ENCODE measurements at places on chromosomes 5 and 9.
A peak's percentile ranks its signal among the peaks of the same experiment; 100 is the strongest.

DNA sequence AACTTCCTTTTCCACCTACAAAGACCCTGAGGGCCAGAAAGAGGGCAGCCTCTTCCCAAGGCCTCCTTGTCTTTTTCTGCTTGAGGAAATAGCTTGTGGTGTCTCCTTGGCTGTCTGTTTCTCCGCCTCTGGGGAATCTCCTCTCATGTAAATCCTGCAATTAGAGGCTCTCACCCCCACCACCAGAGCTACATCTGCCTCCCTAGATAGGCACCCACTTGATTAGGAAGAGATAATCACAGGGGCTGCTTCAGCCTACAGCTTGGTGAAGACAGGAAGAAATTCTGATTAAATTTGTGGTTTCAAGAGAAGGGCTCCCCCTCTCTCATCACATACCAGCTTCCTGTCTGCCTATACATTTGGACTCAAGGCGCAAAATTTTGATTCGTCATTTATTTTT is 75.6 kb downstream of the TLR4 start:
- no peak for DNase-seq

- DNase-seq, result no peak
These were observed 31.5 kb downstream of the GAPVD1 start for GRCh38 chr9:125293134-125293533.

GRCh38 chr9:18682907-18683306 is 209.0 kb downstream of the ADAMTSL1 start:
- no peak for DNase-seq

DNA sequence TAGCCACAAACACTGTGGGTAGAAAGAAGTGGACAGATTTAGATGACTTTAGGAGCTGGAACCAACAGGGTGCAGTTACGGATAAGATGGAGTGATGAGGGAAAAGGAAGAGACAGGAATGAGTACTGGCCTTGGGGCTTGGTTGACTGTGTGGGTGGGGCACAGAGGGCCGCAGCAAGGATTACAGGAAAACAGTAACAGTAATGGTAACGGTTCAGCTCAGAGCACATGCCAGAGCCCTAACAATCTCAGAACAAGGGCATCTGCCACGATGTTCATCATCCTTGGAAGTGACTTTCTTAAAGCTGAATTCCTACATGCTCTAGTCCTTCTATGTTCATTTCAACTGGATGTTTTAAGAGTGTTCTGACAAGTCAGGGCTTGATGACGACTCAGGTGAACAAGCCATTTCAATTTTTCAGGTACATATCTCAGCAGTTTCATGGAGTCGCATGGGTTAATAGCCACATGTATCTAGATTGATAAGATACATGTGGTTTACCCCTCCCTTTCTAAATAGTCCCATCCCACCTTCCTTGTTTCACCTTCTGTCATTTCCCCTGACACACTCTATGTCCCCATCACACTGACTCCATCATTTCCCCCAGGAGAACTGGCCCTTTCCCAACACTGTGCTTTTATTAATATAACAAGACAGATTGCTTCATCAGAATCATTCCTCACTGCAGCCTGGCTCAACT is 65.0 kb downstream of the CEMIP2 start:
- DNase-seq, result no peak

GRCh38 chr5:178145965-178146820 is 7.5 kb downstream of the NHP2 start:
- no peak for DNase-seq

DNA sequence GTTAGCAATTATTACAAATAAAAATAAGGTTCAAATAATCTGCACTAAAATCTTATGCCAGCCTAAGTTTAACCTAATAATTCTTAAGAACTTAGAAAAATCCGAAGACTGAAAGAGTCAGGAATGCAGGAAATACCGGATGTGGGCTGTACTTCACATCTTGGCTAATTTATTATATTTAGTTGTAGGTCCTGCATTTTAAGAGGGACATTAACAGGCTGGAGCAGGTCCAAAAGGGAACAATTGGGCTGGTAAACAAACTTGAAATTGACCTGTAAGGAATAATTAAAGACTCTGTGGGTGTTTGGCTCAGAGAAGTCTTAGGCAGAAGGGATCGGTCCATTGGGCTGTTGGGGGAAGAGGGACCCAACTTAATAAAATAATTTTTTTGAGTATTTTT is 18.4 kb downstream of the GLRA1 start:
- DNase-seq, result no peak

DNA sequence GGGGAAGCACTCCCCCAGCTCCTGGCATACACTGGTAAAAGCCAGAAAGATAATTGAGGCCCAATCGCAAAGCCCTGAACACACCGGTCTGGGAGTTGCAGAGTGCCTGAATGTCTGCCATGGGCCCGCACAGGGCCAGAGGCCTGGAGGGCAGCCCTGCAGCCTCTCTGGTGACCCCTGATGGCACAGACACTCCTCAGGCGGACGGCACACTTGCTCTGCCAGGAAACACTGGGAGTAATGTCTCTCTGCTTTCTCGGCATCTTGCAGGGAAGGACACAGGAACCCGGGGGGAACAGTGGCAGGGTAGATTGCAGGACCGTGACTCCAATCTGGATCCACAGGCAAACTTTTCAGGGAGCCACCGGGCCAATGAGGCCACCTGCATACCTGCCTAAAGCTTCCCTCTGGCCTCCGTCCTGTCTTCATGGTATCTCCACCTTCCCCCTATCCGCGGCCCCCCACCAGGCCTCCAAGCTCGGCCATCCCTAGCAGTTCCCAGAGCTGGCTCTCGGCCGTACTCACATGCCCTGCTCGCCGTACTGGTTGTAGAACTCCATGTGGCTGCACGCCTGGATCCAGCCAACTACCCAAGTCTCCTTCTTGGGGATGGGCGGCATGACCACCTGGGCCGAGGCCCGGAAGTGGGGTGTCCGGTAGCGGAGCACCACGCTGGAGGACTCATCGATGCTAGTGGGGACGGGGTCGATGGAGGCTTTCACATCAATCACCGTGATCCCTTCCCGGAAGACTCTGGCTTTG is 797 bp downstream of the FAM78A start:
- DNase-seq, result no peak

DNA sequence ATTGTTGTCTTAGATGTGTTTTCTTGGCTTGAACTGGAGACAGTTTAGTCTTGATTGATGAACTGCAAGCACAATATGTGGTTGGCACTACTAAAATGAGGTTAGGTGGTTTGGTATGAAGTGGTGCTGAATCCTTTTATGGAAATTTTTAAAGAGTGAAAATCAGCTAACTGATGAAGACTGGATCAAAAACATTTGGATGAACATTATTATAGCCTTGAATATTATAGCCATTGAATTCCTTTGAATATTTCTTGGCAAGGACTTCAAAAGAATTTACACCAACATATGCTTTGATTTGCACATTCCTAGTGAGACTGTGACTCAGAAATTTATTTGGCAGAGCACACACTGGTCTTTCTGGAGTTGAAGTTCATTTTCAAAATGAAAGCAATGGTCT is 318.3 kb downstream of the CHSY3 start:
- no peak for DNase-seq

DNA sequence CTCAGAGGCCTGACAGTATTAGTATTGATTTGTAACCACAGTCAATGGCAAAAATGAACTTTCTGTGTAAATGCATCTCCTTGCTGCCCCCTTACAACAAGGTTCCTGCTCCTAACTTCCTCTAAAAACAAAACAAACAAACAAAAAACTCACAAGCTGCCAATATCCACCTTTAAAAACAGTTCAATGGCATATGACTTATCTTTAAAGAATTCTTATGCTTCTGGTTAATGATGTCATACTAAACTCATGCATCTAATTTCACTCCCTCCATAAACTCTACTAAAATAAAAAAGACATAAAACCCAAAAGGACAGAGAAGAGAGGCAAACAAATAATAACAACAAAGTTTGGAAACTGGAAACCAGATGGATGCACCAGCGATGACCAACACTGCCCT is 9.0 kb upstream of the OR1N1 start:
- DNase-seq, result no peak

DNA sequence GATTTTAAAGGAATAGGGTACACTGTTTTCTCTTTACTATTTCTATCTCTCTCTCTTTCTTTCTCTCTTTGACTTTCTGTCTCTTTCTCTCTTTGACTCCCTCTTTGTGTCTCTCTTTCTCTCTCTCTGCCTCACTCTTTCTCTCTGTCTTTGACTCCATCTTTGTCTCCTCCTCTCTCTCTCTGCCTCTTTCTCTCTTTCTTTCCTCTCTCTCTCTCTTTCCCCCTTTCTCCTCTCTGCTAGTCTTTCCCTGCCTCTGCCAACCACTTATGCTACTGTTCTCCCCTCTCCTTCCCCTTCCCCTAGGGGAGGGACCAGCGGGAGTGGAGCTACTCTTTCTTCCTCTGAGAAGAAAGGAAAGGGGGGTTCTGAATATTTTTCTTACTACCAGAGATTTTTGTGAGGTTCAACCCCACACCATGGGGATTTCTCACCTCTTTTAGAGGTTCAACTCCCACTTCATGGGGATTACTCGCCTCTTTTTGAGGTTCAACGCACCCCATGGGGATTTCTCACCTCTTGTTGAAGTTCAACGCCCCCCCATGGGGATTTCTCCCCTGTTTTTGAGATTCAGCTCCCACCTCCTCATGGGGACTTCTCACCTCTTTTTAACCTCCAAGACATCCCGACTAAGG is 309.9 kb downstream of the NR3C1 start:
- DNase-seq, result no peak

DNA sequence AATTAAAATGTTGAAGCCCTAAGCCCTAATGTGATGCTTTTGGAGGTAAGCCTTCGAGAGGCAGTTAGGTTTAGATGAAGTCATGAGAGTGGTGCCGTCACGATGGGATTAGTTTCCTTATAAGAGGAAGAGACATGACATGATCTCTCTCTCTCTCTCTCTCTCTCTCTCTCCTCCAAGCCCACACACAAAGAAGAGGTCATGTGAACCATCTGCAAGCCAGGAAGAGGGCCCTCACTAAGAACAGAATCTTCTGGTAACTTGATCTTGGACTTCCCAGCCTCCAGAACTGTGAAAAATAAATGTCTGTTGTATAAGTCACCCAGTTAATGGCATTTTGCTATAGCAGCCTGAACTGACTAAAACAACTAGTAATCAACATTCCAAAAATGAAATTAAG is 175.5 kb downstream of the GNA14 start:
- no peak for DNase-seq

- no peak for DNase-seq
These were observed 49.3 kb downstream of the COL15A1 start for GRCh38 chr9:98992885-98993569.

- DNase-seq, result no peak
These were observed 119.1 kb downstream of the DOCK2 start for GRCh38 chr5:169756071-169756765.

GRCh38 chr9:132733260-132733815 is 63.1 kb downstream of the GTF3C4 start:
- no peak for DNase-seq

GRCh38 chr5:147658293-147658932 is 124.1 kb downstream of the JAKMIP2 start:
- DNase-seq, result no peak

DNA sequence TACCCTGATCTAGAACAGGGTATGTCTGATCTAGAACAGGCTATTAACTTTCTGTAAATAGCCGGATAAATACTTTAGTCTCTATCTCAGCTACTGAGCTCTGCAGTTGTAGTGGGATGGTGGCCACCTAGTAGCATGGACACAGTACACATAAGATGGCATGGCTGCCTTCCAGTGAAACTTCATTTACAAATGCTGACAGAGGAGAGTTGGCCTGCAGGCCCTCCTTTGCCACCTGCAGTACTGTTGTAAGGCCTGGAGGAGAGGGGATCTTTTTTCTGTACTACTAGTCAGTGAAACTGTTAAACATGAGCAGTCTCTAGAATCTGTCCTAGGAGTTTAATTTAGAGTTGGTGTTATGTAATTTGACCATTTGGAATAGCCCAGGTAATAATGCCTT is 86.0 kb downstream of the TRIO start:
- DNase-seq, result no peak

DNA sequence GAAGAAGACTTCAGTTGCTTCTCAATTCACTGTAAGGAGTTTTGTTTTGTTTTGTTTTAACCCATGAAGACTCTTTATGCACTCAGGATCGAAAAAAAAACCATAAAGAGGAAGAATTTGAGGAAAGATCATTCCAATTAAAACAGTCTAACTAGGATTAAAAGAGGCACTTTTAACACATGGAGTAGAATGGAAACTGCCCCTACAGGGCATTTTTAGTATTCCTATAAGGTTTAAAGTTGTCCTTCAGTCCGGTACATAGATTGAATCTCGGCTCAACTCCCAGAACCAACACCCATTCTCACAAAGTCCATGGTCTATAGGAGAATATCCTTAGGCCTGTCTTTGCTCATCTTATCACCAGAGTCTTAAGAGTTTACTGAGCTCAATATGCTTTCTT is 469.6 kb downstream of the DTWD2 start:
- no peak for DNase-seq

- DNase-seq, result no peak
These were observed 885 bp downstream of the MPDZ start for GRCh38 chr9:13278368-13279246.

DNA sequence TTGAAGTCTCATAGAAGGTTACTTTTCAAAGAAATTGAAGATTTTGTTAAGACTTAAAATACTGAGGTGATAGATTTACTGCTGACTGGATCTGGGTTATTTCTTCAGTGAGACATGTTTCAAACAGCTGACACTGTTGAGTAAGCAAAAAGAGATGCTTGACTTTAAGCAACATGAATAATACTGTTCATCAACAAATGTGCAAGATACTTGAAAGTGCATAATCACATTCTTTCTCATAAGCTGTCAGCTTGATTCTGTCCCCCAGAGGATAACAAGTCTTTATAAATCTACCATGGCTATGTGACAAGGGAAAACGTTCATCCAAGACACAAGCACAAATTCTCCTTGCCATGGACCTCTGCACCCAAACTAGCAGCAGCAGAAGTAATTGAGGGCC is 260.1 kb upstream of the CDH18 start:
- DNase-seq, result no peak

DNA sequence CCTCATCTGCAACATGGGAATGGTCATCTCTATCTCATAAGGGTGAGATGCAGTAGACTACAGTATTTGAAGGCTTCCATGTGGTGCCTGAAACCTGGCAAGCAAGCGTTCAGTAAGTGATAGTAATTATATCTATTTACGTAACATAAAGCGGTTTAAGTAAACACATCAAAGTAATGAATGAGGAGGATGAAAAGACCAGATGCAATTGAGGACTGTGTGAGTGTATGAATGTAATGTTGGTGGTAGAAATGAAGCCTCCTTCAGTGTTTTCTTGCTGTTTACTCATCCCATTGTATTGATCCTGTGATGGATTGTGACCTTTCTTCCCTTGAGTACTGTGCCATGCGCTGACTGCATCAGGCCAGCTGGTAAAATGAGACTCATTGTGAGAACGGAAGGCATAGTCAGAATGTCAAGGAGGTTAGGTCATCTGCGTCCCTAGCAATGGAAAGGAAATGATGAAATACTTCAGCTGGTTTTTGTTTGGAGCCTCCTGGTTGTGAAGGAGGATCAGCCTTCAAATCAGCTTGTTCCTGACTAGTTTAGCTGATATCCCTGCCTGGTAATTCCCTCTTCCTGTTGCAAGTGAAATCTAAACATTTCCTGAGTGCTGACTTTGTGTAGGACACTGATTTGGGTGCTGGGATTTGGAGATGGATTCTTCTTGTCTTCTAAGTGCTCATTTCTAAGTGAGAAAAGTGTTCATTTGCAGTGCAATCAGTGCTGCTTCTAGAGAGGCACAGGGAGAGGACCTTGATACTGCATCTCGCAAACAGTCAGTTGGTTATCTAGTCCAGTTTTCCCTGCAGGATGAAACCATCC is 35.6 kb downstream of the TNFSF8 start:
- DNase-seq, result peak; percentile 17

GRCh38 chr5:65760504-65761275 is 38.7 kb downstream of the NLN start:
- no peak for DNase-seq

Measured in NCI-H187 treated with DMSO at 0.1 percent for 48 hours (cell line).